ENCODE measurements at places on chromosomes 16 and 17. TPM values are rescaled to one million over a fixed set of nuclear protein-coding genes. Genes with fewer than 3 reads are reported as not detected.

Gene CDH15
- total RNA-seq, result 0.19 TPM

Gene CCL15
- total RNA-seq, result not detected

Gene NLRC3
- total RNA-seq, result not detected

Gene KRTAP4-6
- not detected for total RNA-seq

Gene ADAM11
- total RNA-seq, result 2.7 TPM

Gene AFMID
- 46.5 TPM for total RNA-seq

Gene ARHGAP23
- 50.0 TPM for total RNA-seq

Measured in A549 treated with DMSO at 1 μM for 4 hours (cell line).